Cerebellar nuclear complex (tissue), 1 donor: ENCODE measurements at places on chromosomes 13 and 19.
A peak's percentile ranks its signal among the peaks of the same experiment; 100 is the strongest.

- DNase-seq = no peak
These were observed 733 bp upstream of the CD320 start for GRCh38 chr19:8308891-8309291.

GRCh38 chr13:97225533-97225932, 3.4 kb downstream of the MBNL2 start:
- DNase-seq = no peak

DNA sequence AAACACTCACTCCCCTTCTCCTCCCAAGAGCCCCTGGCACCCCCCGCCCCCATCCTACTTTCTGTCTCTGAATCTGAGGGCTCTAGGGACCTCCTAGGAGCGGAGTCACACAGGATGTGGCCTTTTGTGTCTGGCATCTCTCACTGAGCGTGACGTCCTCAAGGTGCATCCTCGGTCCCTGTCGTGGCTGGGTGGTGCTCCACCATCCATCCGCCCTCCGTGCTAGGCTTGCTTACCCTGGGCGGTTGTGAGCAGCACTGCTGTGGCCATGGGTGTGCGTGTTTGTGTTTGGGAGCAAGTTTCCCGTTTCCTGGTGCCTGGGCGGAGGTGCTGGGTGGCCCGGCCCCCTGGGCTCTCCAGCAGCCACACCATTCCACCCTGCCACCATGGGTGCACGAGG, 12.2 kb downstream of the PLEKHJ1 start:
- DNase-seq = no peak

GRCh38 chr19:56253737-56254136, 18.8 kb upstream of the EDDM13 start:
- peak; percentile 1 for DNase-seq

GRCh38 chr13:113029487-113030258, 60.7 kb downstream of the MCF2L start:
- DNase-seq = no peak

DNA sequence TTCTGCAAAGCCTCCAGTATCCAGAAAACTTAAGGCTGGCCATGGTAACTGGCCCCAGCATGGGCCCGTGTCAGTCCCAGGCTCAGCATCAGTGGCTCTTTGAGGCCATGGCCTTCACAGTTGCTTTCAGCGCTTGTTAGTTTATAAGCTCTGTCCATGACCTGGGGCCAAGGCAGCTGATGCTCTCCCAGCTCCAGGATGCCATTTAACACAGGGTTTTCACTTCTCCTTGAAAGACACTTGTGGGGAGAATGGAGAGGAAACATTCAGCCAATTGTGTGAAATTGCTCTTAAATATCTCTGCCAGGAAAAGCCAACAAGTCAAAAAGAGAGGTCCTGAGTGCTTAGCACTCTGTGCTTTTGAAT, 321.3 kb downstream of the FOXO1 start:
- no peak for DNase-seq

DNA sequence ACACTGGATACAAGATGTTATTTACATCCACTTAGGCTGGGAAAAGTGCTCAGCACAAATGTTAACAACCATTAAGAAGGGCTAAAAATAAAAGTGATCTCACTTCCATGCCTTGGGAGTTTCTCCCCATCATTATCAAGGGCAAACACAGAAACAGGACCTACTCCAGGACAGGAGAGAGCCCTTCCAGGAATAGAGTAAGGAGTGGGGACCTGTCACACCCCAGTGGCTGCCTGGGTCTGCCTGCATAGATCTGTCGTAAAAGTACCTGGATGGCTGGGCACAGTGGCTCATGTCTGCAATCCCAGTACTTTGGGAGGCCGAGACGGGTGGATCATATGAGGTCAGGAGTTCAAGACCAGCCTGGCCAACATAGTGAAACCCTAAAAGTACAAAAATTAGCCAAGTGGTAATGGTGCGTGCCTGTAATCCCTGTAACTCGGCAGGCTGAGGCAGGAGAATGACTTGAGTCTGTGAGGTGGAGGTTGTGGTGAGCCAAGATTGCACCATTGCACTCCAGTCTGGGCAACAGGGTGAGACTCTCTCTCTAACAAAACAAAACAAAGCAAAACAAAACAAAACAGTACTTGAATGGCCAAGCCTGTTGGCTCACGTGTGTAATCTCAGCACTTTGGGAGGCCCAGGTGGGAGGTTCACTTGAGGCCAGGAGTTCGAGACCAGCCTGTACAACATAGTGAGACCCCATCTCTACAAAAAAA, 5.6 kb downstream of the ATP8A2 start:
- DNase-seq = no peak

GRCh38 chr19:55305491-55305890, 19.6 kb downstream of the TMEM150B start:
- DNase-seq = no peak

GRCh38 chr19:50024719-50025021, 502 bp downstream of the VRK3 start:
- no peak for DNase-seq

- DNase-seq = no peak
These were observed 1023.5 kb downstream of the PCDH17 start for GRCh38 chr13:58655086-58655485.

- DNase-seq = no peak
These were observed 689 bp downstream of the DCUN1D2 start for GRCh38 chr13:113489549-113490495.

DNA sequence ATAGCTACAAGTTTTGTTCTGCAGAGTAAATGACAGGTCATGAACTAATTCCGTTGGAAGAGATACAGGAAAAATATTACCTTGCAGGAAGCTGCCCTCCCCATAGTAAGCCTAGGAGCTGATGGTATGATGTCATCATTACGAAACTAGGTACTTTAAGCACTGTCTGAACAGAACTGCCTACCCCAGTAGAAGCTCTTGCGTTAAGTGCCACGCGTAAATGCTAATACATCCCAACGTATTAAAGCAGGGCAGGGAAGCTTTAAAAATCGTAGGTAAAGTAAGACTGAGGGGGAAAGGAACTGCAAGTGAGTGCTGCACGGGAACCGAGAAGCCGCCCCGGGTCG, 572 bp downstream of the UGGT2 start:
- no peak for DNase-seq

DNA sequence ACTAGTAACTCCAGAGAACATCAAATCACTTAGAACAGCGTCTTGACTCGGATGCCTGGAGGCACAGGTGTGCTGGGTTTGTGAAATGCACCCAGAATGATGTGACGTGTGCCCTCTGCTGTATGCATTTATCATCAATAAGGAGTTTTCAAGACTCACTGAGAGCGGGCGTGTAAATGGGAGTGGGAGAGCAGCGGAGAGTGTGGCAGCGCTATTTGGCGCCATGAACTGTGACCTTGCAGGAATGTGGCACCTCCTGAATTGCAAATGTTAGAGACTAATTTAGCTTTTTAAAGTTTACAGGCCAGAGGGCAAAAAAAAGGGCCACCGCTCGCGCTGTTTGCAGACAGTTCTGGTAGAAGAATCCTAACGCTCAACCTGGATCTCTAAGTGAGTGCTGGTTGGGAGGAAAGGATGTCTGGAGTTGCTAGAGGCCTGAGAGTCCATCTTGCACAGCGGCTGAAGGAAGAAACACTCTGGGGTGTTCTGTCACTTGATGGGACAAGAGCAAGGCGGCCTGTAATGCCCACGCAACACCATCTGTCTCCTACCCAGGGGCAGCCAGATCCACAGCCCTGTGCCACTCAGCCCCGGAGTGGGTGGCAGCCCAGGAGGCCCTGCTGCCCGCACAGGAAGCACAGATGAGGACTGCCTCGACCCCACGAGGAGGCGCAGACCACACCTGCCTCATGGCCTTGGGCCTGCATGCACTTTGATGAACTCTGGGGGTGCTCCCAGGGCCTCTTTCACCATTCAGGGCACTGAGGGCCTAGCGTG, 19.7 kb downstream of the RANBP3 start:
- no peak for DNase-seq

DNA sequence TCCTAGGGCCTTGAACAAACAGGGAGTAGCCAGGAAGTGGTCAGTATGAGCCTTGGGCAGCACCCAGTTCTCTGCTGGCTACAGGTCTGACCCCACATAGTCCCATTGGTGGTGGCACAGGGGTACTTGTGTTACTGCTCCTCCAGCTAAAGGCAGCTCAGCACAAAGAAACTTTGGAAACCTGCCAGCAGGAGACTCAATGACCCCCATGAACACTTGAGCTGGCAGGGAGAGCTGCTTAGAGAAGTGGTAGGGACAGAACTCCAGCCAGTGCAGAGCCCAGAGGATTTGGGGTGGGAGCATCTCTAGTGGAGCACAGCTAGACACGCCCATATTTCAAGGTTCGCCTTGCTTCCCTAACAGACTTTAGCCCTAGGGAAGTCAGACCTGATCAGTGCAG, 10.4 kb upstream of the ZNF586 start:
- no peak for DNase-seq

GRCh38 chr13:76816394-76816793, 69.8 kb downstream of the KCTD12 start:
- peak; percentile 27 for DNase-seq

DNA sequence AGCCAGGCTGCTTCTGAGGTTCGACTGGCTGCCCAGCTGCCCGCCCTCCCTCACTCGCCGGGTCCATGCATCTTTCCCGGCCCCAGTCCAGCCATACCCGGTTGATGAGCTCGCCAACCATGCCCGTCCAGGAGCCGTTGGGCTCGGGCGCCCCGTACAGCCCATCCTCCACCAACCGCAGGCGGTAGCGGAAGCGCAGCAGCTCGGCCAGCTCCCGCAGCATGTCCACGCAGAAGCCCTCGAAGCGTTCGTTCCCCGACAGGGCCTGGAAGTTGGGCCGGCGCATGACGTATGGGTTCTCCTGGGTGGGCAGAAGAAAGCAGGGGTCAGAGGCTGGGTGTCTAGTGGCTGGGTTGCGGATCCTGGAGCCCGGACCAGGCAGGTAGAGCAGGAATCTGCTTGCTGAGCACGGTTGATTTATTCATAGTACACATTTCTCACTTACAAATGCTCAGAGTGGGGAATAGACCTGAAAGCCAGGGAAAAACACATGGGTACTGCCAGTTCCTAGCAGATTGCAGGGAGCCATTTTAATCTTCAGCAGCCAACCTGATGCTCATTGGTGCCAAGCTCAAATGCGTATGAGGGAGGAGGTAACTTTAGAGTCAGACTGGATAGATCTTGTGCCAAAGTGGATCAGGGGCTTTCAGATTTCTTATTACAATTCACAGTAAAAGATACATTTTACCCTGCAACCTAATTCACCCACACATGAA, 27.4 kb downstream of the GRIK5 start:
- DNase-seq = no peak

DNA sequence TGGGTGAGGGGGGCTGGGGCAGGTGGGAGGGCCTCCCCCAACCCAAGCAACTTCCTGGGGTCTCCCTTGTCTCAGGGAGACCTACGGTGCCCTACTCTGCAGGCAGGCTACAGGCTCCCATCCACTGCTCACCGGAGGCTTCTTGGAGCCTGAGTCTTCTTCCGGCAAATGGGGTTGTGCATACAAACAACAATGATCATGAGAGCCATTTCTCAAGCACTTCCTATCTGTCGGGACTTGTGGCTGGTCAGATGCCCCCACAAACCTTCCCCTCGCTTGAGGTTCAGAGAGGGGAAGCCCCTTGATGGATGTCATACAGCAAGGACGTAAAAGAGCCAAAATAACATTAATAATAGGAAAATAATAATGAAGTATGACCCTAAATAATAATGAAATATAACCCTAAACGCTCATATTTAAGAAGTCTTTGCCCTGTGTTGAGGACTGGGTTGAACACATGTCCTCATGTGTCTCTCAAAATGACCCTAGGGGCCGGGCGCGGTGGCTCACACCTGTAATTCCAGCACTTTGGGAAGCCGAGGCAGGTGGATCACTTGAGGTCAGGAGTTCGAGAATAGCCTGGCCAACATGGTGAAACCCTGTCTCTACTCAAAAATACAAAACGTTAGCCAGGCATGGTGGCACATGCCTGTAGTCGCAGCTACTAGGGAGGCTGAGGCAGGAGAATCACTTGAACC, 727 bp downstream of the CD37 start:
- no peak for DNase-seq

- peak; percentile 37 for DNase-seq
These were observed 4.6 kb downstream of the CADM4 start for GRCh38 chr19:43634872-43635560.

- DNase-seq = peak; percentile 28
These were observed 111.1 kb downstream of the COG6 start for GRCh38 chr13:39766464-39767158.

GRCh38 chr19:55358943-55359908, 3.8 kb downstream of the GARIN5B start:
- DNase-seq = no peak

GRCh38 chr13:33787051-33787591, 30.8 kb upstream of the RFC3 start:
- no peak for DNase-seq

GRCh38 chr13:19960653-19960976, 2.1 kb downstream of the ZMYM2 start:
- no peak for DNase-seq

DNA sequence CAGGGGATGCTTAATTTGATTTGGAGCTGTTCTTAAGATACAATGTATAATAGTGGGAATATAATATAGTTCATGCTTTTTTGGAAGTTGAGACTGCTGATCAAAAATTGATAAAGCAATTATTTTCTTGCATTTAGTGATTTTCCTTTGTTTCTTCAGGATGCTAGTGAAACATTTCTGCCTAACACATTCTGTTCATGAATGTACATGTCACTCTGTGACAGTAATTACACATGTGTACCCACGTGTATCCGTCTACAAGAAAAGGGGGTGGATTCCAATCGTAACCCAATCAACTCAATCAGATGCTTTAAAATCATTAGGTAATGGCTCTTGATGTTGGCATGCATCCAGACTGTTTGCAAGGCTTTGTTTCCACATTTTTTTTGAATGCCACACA, 5.0 kb upstream of the FRY start:
- no peak for DNase-seq

- no peak for DNase-seq
These were observed 406.9 kb downstream of the LIG4 start for GRCh38 chr13:107808389-107808788.

GRCh38 chr13:37918751-37919150, 49.2 kb upstream of the TRPC4 start:
- no peak for DNase-seq

DNA sequence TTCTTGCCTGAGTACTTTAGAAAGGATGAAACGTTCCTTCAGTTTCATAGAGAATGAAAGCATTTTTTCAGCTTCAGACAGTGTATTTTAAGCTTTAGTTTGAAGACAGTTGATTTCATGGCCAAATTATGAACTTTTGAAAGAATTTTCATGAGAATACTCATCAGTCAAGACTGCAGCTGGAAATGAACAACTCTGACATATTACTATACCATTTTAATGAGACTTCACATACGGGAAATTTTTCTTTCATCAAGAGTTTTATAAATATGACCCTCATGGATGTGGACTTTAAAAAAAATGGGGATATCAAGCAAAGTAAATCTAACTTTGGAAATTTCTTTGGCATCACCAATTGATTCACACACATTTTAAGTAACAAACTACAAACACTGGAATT, 6.4 kb downstream of the LATS2 start:
- no peak for DNase-seq

GRCh38 chr19:41872775-41873647, 4.1 kb upstream of the CD79A start:
- DNase-seq = no peak

DNA sequence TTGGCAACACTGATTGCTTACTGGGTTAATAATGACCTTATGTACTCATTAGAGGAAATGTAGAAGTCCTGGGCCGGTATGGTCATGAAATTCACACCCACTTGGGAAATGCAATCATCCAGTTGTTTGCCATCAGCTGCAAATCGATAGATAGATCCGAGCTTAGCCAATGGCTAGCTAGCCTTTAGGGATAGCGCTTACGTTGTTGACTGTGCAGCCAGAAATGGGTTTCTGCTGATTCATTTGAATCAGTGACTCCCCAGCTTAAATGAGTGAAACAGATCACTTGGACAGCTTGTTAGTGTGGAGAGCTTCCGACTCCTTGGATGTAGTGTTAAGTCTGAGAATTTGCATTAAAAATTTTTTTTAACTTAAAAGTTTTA, 11.8 kb downstream of the IL17D start:
- DNase-seq = no peak
